Fibroblast of the conjunctiva (primary cell): ENCODE measurements at places on chromosomes 13 and 19.
A peak's percentile ranks its signal among the peaks of the same experiment; 100 is the strongest.

- DNase-seq: no peak
Measured at GRCh38 chr13:113129921-113130750, 7.5 kb downstream of the F10 start.

DNA sequence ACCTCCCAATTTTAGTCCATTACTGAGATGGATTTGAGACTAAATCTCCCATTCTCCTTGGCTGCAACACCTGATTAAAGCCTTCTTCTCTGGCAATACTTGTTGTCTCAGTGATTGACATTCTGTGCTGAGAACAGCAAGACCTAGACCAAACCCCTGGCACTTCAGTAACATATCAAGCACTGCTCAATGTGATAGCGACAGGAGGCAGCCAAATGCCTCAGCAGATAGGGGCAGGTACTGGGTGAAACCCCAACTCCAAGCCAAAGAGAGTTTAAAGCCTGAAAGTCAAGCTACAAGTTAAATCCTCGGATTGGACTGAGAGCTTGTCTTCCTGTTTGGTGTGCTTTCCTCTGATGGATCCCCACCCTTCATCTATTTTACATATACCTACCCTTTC lies 52.7 kb downstream of the STARD13 start:
- DNase-seq: no peak

DNA sequence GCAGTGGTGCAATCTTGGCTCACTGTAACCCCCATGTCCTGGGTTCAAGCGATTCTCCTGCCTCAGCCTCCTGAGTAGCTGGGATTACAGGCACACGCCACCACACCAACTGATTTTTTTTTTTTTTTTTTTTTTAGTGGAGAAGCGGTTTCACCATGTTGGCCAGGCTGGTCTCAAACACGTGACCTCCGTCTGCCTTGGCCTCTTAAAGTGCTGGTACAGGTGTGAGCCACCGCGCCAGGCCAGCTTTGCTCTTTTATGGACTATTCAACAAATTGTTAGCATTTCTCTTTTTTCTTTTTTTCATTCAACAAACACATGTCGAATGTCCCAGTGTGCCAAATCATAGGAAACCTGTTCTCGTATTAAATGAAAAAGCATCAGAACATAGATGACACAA lies 99.6 kb downstream of the INSR start:
- DNase-seq: no peak

DNA sequence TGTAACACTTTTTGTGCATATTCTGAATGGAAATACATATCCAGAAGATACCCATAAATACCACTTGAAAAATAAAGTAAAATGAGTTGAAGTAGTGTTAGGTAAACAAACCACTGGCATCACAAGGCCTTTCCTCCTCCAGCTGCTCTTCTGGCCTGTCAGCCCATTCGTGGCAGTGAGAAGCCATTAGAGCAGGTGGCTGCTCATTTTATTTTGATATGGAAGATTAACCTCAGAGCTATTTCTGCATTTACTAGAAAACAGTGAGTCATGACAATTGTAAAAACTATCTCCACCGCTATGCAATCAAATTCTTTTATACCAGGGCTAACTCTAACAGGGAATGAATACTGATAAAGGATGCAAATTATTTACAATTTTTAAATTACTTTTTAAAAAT lies 2898.1 kb downstream of the PCDH9 start:
- no peak for DNase-seq

DNA sequence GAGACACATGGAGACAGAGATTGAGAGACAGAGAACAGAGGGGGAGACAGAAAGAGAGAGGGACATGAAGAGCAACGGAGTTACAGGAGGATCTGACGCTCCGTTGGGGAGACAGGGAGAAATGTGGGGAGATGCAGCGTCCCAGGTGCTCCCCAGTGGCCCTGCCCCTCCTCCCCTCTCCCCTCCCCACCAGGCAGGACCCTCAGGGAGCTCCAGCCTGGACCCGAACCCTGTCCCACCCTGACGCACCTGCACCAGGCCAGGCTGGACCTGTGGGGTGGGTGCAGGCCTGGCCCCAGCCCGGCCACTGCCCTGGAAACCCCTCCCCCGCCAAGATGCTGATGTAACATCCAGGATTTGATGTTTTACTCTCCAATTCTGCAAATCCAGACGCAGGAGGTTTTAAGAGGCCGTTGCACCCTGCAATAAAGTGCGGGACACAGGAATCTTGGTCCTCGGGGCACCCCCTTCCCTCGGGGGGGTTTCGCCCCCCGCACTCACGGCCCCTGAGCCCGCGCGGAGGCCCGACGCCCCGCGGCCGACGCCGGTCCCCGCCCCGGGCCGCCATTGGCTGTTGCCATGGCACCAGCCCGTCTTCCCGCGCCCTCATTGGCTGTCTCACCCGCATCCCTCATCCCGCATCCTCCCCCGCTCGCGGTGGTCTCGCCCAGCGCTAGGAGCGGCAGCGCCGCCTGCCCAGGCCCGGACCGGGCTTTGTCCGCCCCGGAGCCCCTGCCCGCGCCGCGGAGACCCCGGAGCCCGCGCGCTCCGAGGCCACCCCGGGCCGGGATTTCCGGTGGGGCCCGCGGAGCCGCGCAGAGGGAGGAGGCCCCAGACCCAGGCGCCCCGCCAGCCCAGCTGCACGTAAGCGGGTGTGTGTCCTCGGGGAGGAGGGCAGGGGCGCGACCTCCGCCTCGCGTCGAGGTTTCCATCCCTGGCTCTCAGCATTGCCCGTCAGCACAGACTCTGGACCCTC lies at the start of gene APC2:
Gene APC2, plus strand, starts transcription at position 655 of the 976 bp plus-strand sequence. CDS start 2,881 bp downstream, outside the sequence.
- no peak for DNase-seq

DNA sequence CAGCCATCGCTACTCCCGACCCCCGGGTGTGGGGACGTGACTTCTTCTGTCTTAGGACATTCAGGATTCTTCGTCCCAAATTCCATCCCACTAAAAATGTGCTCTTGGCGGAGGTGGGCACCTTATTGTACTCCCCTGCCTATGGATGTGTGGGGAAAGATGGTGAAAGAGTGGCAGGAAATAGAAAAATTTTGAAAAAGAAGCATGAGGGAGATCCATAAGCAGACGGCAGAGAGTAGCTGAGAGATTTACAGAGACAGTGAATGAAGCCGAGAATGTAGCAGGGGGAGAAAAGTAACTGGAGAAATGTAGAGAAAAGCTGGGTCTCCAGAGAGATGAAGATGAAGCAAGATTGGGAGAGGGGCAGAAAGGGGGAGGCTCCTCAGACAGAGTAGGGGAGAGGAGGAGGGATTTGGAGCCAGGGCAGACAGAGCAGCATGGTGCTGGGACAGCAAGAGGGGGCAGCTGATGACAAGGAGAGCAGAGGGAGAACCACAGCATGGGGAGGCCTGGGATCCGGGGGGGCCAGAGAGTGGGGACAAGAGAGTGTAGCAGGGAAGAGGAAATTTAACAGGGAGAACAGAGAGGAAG lies 843 bp downstream of the ZNF610 start:
- DNase-seq: no peak

GRCh38 chr19:378706-379105 lies 30.2 kb downstream of the C2CD4C start:
- DNase-seq: no peak

GRCh38 chr13:66644855-66645460 lies 585.2 kb downstream of the PCDH9 start:
- DNase-seq: no peak

GRCh38 chr19:17289489-17289888 lies 7.8 kb downstream of the ANKLE1 start:
- DNase-seq: peak; percentile 67

DNA sequence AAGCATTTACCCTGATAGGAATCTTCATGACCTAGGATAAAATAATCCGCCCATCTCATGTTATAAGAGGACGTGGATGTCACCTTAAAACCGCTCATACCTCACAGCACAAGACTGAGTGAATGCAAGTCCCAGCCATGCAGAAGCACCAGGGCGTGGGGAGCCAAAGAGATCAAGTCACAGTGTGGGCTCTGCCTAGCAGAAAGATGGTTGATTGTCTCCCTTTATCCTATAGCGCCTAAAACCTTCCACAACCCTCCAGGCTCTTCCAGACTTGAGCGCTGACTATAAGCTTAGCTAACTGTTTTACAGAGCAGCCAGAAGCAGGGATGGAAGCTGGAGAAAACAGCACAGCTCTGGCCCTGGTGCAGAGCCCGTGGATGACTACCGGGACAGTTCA lies 6.8 kb upstream of the ANKRD10 start:
- DNase-seq: no peak

GRCh38 chr13:43676320-43676719 lies 110.5 kb downstream of the ENOX1 start:
- DNase-seq: no peak

DNA sequence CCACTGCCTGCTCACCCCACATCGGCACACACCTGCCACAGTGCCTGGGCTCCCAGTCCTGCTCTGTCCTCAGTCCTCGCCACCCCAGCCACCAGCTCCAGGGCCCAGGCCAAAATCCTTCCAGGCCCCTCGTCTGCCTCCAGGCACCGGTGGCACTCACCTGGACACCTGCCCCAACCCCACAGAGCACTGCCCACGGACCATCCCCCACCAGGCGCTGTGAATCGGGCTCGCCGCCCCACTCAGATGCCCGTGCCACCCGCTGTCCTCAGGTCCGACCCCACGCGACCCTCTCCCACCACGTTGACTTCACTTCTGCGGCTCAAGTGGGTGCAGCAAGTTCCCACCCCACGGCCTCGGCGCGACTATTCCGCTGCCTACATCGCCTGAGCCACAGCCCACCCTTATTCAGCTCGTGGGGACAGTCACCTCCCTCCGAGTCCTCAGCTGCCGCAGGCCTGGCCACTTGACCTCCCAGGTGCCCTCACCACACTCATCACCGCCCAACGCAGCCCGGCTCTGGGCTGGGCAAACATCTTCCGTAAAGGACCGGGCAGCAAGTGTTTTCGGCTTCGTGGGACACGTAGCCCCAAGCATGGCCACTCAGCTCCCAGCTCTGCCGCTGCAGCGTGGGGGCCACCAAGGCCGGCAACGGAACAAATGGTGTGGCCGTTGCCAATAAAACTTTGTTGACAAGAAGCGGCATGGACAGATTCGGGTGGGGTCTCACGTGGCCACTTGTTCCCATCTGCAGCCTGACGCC lies 5.7 kb downstream of the PIP5K1C start:
- no peak for DNase-seq

GRCh38 chr13:47420568-47420967 lies 523.7 kb upstream of the HTR2A start:
- no peak for DNase-seq

DNA sequence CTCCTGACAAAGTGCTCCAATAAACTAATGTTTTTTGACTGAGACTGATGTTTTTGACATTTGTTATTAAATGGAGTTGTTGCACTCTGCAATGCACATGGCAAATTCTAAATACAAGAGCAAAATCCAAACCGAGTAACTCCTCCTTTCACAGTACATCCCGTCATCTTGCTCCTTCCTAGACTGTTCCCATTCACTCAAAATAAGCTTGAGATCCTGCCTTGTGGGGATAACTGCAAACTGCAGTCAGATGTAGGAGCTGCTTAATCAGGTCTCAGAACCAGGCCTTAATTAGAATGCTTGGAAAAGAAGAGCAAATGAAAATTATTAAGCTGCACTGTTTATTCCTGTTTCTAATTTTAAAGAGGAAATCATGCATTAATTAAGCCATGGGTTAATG lies 134.8 kb upstream of the SPRY2 start:
- DNase-seq: no peak

GRCh38 chr13:73857106-73857505 lies 277.1 kb downstream of the KLF12 start:
- no peak for DNase-seq

DNA sequence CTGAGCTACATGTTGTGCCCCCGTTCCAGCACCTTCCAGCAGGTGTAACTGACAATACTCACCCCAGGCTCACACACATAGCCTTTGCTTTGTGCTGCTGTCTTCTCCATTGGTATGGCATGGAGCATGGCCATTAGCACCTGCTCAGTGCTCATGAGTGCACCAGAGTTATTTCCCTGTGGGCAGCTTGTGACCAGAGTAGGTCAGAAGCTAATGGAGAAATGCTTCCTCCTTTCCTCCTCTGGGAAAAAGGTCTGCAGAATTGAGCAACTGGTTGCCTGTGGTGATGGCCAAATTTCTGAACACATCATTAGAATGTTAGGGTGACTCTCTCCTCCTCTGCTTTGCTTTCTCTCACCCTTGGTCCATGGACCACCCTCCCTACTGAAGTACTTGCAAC lies 344.5 kb upstream of the TMTC4 start:
- no peak for DNase-seq

- no peak for DNase-seq
Measured at GRCh38 chr13:50809133-50810090, 34.1 kb downstream of the DLEU7 start.

DNA sequence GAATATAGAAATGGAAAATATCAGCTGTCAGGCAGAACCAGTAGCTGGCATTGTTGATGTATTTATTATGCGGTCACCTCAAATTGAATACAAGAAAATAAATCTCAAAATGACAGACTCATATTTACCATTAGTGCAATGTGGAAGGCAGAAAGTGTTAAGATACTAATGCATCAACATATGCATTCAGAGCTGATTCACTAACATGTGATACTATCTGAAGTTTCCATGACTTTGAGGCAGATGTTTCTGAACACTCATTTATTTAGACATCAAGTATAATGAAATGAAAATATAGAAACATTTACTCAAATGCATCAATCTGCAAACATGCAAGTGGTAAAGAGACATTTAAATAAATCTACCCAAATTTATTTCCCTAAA lies 474.2 kb upstream of the SLC10A2 start:
- DNase-seq: no peak

DNA sequence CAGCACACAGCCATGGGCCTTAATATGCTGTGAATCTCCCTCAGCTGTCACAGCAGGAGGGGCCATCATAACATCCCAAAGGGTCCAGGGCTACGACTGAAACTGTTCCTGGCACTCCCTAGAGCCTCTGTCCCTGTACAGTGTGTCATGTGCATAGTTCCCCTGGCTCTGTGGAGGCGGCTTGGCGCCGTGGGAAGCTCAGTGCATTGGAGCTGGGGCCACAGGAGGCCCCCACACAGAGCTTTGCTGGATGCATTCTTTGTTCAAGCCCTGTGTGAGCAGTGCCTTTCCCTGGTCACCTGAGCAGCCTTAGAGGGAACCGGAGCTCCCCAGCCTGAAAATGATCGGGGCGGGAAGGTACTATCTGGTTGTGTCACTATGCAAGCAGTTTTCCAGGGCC lies 21.4 kb downstream of the UBXN6 start:
- no peak for DNase-seq
